HepG2 (cell line): ENCODE measurements at places on chromosomes 4 and X.

DNA sequence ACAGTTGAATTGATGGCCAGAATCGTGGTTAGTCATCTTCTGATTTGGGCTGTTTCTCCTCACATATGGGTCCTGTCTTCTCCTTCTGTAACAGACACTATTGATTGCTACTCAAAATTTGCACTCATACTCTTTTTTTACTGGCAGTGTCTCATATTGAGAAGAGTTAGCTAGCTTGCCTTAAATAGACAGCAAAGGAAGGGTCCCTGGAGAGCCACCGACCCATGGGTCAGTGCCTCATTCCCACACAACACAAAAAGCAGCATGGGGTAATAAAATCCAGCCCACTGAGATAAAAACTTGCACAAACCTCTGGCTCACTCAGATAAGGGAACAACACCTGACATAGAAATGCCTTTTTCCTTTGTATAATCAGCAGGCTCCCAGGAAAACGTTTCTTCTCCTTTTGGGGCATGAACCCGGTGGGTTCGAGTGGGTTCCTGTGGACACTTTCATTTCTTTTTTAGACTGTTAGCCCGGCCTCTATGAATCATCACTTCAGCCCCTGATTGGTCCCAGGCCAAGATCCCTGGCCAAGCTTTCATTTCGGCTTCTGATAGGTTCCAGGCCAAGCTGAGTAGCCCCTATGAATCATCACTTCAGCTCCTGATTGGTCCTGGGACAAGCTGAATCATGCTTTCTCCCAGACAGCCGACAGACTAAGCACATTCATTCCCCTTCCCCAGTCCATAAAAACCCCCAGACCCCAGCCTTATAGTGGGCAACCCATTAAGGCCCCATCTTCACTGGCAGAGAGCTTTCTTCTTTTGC is 408.1 kb downstream of the DCAF12L2 start:
- H3K4me1 ChIP-seq, result no peaks in the 10 kb centered on the region
- no peak overlapping the region for H3K4me3 ChIP-seq
- no peaks in the 10 kb centered on the region for H3K27me3 ChIP-seq
- H3K36me3 ChIP-seq, result no peaks in the 10 kb centered on the region

DNA sequence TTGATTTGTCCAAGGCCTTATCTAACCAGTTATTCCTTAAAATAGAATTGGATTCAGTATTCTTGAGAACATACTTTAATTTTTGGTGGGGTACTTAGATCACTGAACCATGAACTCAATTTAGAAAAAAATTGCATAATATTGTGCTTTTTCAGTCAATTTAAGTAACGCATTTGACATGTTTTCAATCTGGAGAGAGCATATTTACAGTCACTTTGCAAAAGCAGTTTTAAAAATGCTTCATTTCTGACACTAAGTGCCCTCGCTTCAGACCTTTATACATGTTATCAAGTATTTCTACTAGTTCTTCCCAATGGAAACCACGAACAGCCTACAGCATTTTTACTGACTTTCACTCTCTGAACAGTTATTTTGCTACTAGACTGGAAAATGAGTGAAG is 257.1 kb upstream of the NDST4 start:
- H3K4me1 ChIP-seq, result no peaks in the 10 kb centered on the region
- no peaks in the 10 kb centered on the region for H3K27me3 ChIP-seq
- H3K4me3 ChIP-seq, result no peak overlapping the region
- no peak for DNase-seq

DNA sequence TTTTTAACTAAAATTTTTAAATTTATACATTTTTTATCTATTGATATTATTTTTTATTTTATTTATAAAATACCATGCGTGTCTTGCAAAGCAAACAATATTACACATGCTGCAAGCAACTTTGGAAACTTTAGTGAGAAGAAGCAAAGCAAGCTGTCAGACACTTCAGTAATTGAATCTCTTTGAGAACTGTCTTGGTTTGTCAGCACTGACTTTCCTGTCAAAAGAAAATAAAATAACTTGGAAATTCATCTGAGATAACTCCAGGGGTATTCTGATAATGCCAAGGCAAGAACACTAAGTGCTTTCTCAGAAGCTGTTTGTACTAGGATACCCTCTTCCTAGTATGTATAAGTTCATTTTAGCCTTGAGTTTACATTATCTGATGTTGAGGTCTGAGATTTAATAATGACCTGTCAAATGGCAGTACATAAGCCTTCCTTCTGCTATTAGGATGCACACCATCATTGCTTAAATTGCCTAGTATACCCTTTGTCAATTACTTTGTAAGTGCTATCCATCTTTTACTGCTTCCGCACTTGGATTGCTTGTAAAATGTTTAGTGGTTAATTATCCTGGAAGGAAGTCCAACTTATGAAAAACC is 624.2 kb upstream of the AGA start:
- H3K4me1 ChIP-seq, result no peaks in the 10 kb centered on the region
- no peak overlapping the region for H3K4me3 ChIP-seq
- H3K27ac ChIP-seq, result no peak overlapping the region
- no peaks in the 10 kb centered on the region for H3K27me3 ChIP-seq
- no peak for DNase-seq

- no peak overlapping the region for H3K4me3 ChIP-seq
- no peaks in the 10 kb centered on the region for H3K4me1 ChIP-seq
- no peaks in the 10 kb centered on the region for H3K27me3 ChIP-seq
- H3K36me3 ChIP-seq, result peaks cover 23% of the 10 kb centered on the region; the same call in 1 of the 3 replicates
- no peak overlapping the region for H3K27ac ChIP-seq
Observed at GRCh38 chr4:77721073-77721472, 98.1 kb downstream of the CNOT6L start.

GRCh38 chr4:79964400-79965211 is 108.4 kb downstream of the ANTXR2 start:
- H3K4me1 ChIP-seq, result no peaks in the 10 kb centered on the region
- H3K36me3 ChIP-seq, result no peaks in the 10 kb centered on the region
- no peak for DNase-seq
- no peak overlapping the region for H3K27ac ChIP-seq
- no peaks in the 10 kb centered on the region for H3K27me3 ChIP-seq
- no peak overlapping the region for H3K4me3 ChIP-seq

DNA sequence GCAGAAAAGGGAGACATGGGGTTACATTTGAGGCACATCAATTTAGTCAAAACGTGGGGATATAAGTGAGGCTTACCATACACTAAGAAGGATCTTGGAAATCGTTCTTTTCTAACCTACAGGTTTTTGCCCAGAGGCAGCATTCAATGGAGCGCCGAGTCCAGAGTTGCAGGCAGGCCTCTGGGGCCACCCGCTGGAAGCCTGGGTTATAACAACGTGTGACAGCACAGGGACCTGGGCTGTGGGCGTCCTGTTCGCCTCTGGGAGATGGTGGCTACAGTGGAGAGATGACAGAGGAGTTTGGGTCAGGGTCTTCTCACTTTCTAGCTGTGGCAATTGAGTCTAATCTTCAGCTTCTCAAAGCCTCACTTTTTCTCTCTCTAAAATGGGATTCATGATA is 53.9 kb downstream of the ENPP6 start:
- no peaks in the 10 kb centered on the region for H3K27me3 ChIP-seq
- H3K36me3 ChIP-seq, result no peaks in the 10 kb centered on the region
- H3K27ac ChIP-seq, result no peak overlapping the region
- peak; percentile 26 for DNase-seq
- no peak overlapping the region for H3K4me3 ChIP-seq

DNA sequence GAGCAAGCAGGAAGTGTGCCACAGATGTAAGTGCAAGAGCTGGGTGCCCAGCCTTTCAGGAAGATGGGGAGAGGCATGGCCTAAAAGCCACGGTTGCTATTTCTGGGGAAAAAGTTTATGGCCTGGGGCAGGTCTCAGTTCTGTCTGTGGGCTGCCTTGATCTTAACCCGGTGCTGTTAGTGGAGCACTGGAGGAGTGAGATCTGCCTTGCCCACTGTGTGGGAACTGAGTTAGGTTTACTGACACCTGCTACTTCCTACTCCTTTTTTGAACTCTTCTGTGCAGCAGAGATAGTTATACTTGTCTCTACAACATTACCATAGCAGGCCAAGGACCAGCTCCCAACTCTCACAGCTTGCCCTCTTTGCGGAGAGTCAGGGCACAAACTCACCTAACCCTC is 76.5 kb downstream of the ITM2A start:
- H3K4me3 ChIP-seq, result no peak overlapping the region
- no peaks in the 10 kb centered on the region for H3K4me1 ChIP-seq
- no peak for DNase-seq
- H3K36me3 ChIP-seq, result no peaks in the 10 kb centered on the region
- no peak overlapping the region for H3K27ac ChIP-seq

GRCh38 chr4:6908432-6909112 is 1.1 kb upstream of the TBC1D14 start:
- peak overlapping the region; percentile 92 for H3K4me3 ChIP-seq
- no peak for DNase-seq
- H3K27ac ChIP-seq, result peak overlapping the region; percentile 99
- H3K36me3 ChIP-seq, result no peaks in the 10 kb centered on the region

DNA sequence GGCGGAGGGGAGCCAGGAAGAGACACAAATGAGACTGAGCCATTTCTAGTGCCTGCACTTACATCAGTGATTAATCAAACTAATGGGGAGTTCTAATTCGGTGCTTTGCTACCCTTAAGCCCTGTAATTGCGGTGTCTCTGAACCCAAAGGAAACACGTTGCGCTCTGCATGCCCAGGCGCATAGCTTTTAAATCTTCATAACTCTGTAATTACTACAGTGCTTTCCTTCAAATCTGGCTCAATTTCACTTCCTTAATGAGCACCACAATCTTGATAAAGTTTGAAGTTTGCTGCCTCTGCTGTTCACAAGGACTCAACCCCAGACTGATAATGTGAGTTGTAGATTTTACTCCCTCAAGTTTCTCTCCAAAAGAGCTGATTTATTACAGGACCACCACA is 5.7 kb upstream of the NHS start:
- H3K36me3 ChIP-seq, result no peaks in the 10 kb centered on the region
- 0 out of 3 replicates have a peak, but pooled peaks cover 1% of the 10 kb centered on the region for H3K27me3 ChIP-seq
- H3K4me3 ChIP-seq, result no peak overlapping the region
- no peak for DNase-seq
- no peak overlapping the region for H3K27ac ChIP-seq
